ENCODE measurements at places on chromosomes 4 and X.

DNA sequence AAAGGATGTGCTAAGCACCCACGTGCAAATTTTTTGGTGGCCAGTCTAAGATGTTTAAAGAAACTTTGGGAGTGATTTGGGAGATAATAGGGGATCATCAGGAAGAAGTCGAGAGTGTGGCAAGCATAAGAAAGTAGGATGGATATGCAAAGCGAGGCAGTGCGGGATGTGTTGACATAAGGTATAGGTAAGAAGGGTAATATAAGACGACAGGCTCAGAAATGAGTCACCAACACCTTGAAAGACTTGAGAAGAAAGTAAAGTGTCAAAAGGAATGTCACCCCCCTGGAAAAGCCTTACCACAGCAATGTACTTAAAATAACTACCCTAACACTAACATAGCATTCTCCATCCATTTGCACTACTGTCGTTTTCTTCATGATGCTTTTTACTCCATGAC lies 69.8 kb upstream of the BMP2K start:
- no peak for DNase-seq

DNA sequence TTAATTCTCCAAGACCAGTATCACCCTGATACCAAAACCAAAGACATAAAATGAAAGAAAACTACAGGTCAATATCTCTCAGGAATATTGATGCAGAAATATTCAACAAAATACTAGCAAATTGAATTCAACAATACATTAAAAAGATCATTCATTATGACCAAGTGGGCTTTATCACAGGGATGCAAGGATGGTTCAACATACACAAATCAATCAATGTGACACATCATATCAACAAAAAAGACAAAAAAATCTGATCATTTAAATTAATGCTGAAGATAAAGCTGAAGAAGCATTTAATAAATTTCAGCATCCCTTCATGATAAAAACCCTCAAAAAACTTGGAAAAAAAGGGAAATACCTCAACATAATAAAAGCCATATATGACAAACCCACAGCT lies 341.4 kb downstream of the GUCY2F start:
- DNase-seq = no peak

- no peak for DNase-seq
Measured at GRCh38 chr4:121454251-121454979, 73.6 kb upstream of the QRFPR start.

DNA sequence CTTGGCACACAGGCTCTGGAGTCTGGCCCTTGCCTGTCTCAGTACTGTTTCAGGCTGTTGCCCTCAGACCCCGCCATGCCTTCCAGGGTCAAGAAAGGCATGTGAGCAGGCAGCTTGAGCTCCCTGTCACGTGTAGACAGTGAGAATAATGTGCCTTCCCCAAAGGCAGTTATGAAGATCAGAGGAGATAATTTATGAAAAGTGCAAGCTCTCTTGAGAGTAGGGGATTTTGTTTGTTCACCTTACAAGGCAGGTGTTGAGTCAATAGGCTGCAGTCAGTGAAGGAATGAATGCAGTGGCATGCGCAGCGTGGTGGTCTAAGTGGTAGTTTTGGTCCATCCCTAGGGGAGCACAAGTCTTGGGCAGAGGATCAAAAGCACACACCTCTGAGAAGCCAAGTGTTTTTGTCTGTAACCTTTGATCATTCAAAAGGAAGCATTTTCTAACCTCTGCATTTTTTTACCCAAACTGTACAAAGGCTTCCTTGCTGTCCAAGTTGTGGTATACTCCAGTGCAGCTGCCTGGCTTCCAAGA lies 14.4 kb downstream of the HADH start:
- no peak for DNase-seq

- no peak for DNase-seq
Measured at GRCh38 chr4:120555058-120555457, 367.5 kb downstream of the PRDM5 start.

DNA sequence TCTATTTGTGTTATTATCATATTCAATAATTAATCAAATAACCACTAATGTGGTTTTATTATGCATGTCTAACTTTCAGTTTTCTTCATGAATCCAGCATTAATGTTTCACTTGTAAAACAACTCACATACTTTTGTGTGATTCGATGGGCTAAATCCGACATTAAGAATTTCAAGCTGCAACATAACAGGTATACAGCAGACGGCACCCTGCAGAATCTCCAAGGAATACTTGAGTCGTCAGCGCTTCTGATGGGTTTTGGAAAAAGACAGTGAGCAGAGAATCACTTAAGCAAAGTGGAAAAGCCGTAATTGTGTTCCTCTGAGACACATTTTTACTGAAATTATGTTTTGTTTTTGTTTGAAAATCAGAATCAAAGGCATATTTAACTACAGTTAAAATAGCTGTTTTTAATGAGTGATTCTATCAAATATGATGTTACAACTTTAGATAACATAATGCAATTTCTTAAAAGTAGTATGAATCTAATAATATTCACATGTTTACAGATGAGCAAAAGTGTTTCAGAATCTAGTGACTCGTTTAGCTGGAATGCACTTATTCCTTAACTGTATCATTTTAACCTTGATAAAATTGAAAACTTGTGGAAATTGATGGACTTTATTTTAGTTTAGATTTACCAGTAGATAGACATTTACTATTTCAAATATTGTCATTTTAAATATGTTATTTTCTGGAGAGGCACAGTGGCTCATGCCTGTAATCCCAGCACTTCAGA lies 514.8 kb downstream of the CCSER1 start:
- DNase-seq = no peak

DNA sequence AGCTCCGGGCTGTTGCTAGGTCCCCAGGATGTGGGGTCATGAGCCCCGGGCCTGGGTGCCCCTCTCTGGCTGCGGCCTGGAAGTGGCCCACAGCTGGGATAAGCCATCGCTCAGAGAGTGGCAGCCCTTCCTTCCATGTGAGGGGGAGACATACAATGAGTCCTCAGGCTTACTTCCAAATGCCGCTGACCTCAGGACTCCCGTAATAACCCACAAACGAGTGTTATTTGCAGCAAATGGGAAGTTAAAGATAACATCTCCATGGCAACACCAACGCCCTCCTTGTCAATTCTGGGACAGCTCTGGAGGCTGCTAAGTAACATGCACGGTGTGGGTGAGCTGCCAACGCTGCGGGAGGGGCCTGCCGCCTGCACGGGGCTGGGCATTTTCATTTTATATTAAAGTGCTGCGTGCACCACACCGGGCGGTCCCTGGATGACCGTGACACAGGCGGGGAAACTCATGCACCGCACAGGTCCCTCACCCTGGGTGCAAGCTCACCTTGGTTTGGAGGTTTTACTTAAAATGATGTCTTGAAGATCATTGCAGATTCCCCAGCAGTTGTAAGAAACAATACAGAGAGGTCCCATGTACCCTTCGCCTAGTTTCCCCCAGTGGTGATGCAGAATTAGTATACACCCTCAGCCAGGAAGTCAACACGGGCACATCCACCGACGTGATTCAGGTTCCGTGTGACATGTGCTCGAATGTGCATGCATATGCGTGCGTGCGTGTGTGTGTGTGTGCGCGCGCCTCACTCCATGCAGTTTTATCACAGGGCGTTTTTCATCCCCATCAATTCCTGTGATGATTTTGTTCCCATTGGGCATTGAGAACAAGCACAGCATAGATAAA lies 79.4 kb downstream of the ABLIM2 start:
- DNase-seq = no peak

GRCh38 chr4:73683033-73683432 lies 57.3 kb upstream of the CXCL8 start:
- DNase-seq = no peak

DNA sequence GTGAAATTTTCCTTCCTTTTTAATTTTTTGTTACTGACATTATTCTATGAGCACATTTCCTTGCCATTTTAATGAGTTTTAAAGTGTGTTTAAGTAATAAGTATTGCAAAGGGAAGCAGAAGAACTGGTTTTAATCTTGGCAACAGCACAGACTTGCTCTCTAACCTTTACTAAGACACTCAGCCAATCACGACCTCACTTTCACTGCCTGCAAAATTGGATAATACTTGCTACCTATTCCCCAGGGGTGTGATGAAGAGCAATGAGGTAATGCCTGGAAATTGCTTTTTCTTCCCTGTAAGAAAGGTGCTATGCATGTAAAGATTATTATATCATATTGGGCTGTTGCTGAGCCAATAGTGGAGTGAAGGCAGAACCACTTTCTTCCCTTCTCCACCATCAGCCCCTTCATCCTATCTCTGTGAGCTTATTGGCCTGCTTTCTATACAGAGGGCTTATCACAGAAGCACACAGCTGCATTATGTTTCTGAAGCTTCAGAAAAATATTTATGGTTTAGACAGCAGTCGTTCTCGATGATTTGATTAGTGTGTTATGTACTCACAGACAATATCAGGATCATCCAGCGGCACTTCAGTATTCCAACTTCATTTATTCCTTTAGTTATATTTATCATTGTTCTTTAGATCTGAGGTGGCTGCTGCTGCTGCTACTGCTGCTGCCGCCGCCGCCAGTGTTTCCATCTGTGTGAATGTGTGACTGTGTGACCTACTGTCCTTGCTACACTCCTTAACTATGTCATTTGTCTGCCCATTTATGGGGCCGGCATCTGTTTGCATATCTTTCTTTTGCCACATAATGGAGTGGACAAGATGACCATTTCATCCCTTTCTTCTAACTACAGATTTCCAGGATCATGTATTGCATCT lies 255.1 kb downstream of the C4orf33 start:
- no peak for DNase-seq

- DNase-seq = no peak
Measured at GRCh38 chrX:118655561-118656246, 71.7 kb upstream of the IL13RA1 start.

DNA sequence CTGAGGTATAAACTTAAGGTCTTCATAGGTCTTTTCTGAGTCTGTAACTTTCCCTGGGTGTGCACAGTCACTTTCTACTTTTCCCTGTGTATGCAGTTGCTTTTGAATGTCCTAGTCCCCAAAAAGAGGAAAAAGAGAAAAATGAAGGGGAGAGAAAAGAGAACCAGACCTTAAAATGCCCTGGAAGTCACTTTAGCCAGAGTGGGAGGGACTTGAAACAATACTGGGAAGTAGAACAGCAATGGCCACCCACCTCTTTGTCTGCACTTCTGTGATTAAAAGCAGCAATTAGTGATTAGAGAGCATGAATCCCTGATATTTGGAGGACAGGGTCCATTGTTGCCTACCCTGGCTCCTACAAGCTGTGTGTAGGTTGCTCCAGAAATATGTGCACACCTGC lies 36.1 kb downstream of the ZCCHC13 start:
- DNase-seq = no peak

GRCh38 chr4:126479709-126480108 lies 1153.0 kb upstream of the INTU start:
- DNase-seq = no peak
